CMK (cell line): ENCODE measurements at places on chromosomes 16 and 17.

GRCh38 chr17:8079291-8080207 lies 8.0 kb downstream of the ALOX12B start:
- no peak for DNase-seq

DNA sequence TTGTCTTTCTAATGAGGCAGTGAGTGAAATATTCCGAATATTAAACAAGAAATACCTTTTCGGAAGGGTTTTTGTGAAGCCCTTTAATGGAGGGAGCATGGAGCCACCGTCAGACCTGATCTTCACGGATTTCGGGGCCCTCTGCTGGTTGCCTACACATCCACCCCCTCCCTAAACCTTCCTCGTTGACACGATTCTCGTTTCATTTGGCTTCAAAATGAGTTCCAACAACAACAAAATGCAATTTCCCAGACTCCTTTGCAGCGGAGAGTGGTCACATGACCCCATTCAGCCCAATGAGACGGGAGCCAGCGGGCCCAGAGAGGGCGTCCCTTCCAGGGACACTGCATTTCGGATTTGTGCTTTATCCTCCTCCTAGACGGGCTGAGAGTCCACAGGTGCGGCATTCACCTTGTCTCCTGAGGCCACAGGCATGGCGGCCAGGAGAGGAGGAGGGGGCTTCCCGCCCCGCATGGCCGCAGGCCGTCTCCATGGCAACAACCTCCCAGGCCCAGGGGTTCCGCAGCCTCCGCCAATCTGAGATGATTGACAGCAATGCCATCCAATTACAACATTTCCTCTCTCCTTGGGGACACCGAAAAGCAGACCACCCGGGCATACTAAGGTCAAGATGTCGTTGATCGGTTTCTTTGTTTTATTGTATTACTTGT lies 259.8 kb downstream of the C16orf95 start:
- DNase-seq: no peak

- DNase-seq: no peak
These were observed 22.9 kb upstream of the PRSS54 start for GRCh38 chr16:58317608-58318152.

DNA sequence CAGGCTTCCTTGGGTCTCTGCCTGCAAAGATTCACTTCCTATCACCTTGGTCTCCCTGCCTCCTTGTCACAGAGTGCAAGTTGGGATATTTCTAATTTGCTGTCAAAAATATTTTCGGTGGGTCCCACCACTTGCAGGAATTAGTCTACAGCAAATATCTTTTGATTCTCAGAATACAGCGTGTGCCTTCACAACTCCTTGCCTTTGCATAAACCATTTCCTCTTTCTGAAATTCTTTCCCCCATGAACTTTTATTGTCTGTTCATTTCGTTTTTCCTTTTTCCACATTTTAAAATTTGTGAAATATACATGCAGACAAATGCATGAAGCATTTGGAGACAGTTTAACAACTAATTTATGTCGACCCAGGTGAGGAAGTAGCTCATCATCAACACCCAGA lies 60.0 kb downstream of the HS3ST3B1 start:
- DNase-seq: no peak

DNA sequence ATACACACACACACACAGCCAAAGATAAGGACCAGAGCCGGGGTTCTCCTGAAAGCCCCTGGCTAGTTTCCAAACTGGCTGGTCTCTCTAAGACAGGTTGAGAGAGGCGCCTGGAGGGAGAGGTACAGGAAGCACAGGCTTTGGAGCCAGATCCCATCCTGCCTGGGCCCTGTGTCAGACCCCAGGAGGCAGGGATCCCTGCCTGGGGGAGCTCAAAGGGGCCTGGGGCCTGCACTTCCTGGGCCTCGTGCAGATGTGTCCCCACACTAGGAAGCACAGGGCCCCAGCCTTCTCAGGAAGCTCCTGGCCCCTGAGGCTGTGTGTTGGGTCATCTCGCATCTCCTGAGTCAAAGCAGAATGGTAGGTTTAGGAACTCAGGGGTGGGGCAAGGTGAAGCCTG lies 16.0 kb downstream of the SLC5A10 start:
- DNase-seq: peak; percentile 41

DNA sequence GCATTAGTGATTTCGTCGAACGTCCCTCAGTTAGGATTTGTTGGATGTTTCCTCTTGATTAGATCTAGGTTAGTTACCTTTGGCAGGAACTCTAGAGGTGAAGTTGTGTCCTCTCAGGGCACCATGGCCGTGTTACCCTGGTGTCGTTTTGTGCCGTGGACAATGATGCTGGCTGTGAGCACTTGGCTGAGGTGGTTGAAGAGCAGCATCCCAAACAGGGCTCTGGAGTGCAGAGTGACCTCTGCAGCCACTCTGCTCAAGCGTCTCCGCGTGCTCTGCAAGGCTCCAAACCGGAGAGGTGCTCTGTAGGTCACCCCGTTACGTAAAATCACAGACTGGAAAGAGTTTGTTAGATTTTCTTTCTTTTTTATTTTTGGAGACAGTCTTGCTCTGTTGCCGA lies 33.0 kb downstream of the FOXK2 start:
- no peak for DNase-seq

DNA sequence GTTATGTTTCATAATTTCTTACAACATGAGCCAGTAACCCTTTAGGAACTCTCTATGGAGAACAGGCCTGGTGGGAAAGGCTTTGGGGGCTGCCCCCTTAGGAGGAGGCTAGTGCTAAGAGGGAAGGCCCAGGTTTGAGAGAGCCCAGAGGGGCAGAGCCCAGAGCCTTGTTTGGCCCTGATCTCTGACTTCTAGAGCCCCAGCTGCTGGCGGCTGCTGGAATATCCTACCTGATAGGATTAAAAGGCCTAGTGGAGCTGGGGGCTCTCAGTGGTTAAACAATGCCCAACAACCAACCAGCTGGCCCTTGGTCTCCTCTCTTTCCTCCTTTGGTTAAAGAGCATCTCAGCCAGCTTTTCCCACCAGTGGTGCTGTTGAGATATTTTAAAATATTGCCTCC lies 54.1 kb downstream of the IGF2BP1 start:
- no peak for DNase-seq

DNA sequence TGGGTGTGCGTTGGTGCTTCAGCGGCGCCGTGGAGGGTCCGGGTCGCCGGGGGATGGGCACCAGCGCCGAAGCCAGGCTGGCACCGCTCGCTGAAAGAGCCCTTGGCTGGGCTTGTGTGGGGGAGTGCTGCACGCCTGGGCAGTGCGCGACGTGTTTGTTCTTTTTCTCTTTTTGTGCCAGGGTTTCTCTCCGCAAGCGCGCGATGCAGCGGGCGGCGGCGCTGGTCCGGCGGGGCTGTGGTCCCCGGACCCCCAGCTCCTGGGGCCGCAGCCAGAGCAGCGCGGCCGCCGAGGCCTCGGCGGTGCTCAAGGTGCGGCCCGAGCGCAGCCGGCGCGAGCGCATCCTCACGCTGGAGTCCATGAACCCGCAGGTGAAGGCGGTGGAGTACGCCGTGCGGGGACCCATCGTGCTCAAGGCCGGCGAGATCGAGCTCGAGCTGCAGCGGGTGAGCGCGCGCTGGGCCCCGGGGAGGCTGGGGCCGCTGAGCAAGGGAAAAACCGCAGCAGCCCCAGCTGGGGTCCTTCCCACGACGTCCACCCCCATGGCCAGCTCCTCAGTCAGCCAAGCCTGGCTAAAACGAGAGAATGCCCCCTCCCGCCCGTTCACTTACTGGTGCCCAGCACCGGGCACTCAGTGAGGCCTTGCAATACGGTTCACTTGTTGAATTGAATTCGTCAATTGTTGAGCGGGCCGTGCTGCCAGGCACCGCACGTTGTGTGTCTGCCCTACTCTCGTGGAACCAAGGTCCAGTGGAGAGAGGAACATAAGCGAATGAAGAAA lies 541 bp downstream of the GPT2 start:
- DNase-seq: no peak

DNA sequence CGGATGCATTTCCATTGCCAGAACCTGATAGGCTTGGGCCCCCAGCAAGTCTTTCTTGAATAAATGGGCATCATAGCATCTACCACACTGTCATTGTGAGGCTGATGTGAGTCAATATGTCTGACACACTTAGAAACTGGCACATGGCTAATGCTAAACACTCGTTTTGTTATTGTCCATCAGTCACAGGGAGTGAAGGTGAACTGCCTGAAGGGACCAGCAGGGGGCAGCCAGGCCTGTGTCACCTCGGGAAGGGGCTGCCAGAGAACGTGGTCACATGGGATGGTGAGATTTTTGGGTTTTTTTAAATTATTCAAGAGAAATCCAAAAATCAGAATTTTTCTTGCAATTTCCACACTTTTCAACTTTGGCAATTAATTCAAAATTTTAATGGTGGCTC lies 831 bp upstream of the RCVRN start:
- no peak for DNase-seq

DNA sequence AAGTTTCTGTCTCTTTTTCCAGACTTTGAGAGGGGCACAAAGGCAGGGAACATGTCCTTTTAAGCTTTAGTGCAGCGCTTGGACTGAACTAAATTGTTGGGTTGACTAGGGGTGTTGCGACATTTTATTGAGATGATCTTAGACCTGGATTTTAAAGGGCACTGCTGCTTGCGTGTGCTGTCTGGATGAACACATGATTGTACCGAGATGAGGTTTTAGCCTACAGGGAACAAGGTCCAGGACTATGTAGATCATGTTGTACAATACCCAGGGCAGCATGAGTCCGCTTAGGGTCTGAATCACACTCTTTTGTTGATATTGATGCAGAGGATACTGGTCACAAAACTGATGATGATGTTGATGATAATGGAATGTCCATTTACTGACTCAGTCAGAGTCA lies 5.2 kb upstream of the RGS9 start:
- no peak for DNase-seq

GRCh38 chr17:41071606-41072360 lies 6.1 kb upstream of the KRTAP2-4 start:
- no peak for DNase-seq

- no peak for DNase-seq
These were observed 400.0 kb downstream of the SOX9 start for GRCh38 chr17:72520665-72521303.

- no peak for DNase-seq
These were observed 185.3 kb downstream of the AATF start for GRCh38 chr17:37134050-37134449.

GRCh38 chr17:27824176-27824715 lies 23.9 kb upstream of the NOS2 start:
- no peak for DNase-seq

GRCh38 chr16:79130616-79131015 lies 469.9 kb downstream of the MAF start:
- no peak for DNase-seq

DNA sequence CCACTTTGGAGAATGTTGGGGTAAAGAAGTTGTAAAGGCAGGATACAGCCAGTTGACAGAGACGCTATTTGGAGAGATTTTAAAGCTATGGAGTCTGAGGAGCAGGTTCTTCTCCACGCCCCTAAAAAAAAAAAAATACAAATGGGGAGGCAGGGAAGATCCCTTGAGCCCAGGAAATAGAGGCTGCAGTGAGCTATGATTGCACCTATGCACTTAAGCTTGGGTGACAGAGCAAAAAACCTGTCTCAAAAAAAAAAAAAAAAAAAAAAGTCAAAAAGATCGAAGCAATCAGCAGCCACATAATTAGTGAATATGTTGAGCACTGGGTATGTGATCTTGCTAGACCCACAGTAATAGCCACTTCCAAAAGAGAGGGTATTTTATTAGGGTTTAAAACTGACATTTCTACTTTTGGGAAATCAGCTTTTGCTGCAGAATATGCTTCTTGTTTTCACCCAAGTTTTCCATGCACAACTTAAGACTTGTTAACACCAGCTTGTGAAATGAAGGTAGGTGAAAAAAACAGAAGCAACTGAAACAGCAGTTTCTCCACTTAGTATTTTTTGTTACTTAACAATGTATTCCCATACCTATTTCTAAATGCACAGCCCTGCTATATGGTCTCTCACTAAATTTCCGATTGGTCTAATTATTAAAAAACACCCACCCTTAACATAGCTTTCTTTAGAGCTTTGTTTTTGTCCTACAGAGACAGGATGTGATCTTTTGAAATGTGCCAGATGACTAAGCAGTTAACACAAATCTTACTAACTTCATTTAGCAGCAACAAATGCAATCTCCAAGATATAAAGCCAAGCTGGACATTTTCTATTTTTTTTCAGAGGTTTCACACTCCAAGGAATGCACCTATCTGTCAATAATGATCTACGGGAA lies 2.5 kb upstream of the ARL6IP1 start:
- DNase-seq: no peak

- no peak for DNase-seq
These were observed at the start of gene COPZ2 for GRCh38 chr17:48037036-48037837. COPZ2 (minus strand) TSS chr17:48037797; CDS start chr17:48037777, 20 bp downstream.

- DNase-seq: no peak
These were observed 4.5 kb upstream of the TCAP start for GRCh38 chr17:39660397-39661385.

- DNase-seq: no peak
These were observed 55.7 kb downstream of the CNGB1 start for GRCh38 chr16:57915267-57915666.

DNA sequence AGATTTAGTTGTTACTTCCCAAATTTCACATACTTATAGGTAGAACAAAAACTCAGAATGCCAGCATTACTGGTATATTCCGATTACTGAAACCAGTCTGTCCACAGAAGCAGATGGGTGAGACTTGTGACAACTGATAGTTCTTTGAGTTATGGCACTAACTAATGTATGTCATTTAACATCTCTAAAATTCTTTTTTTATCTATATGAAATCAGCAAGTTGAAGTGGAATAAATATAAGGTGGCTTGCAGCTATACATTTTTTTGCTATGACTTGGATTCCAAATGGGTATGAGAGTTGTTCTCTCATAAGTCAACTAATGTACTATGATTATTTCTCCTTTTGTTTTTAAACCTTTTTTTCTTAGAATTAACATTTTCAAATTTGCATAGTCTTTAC lies 69.1 kb downstream of the VMP1 start:
- no peak for DNase-seq

- DNase-seq: no peak
These were observed 385.2 kb upstream of the ZFHX3 start for GRCh38 chr16:73432850-73433730.

GRCh38 chr17:2797637-2798036 lies 1.4 kb downstream of the RAP1GAP2 start:
- no peak for DNase-seq

GRCh38 chr16:75203667-75204409 lies 3.1 kb downstream of the CTRB2 start:
- no peak for DNase-seq

- DNase-seq: no peak
These were observed 157.5 kb upstream of the CACNG5 start for GRCh38 chr17:66677201-66677981.

GRCh38 chr16:82829301-82829700 lies 202.5 kb downstream of the CDH13 start:
- no peak for DNase-seq

GRCh38 chr17:76103274-76104139 lies at the start of gene EXOC7:
EXOC7 (minus strand) TSS chr17:76103787; CDS start chr17:76103692, 95 bp downstream.
- peak; percentile 85 for DNase-seq

DNA sequence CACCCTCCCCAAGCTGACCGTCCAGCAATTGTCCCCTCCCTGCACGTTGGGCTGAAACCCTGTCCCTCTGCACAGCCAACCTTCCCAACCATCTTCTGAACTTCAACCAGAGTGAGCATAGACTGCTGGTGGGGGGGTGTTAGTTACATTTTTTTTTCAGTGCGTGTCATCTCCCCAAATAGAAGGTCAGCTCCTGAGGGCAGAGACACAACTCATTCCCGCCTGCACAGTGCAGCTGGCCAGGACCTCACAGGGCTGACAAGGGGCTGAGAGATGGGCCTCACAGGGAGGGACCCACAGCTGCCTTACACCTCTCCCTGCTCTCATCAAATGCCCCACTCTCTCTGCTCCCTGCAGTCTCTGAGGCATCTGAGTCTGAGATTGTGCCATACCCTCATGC lies 8.4 kb downstream of the SRL start:
- no peak for DNase-seq

- DNase-seq: no peak
These were observed 320.8 kb downstream of the CBLN1 start for GRCh38 chr16:48960830-48961229.

GRCh38 chr16:53581784-53582183 lies 78.8 kb upstream of the AKTIP start:
- DNase-seq: no peak
